A549 (cell line): ENCODE measurements at places on chromosomes 7 and 10. TPM values are rescaled to one million over a fixed set of nuclear protein-coding genes. Genes with fewer than 3 reads are reported as not detected.

The CACNA2D1 gene
- polyA plus RNA-seq = 15.2 to 19.7 TPM (median 18.0 TPM) in 3 replicates

The ZNF398 gene
- polyA plus RNA-seq = 6.5 to 7.0 TPM (median 6.6 TPM) in 3 replicates

The DNAJC2 gene
- 46.5 to 55.8 TPM (median 48.8 TPM) in 3 replicates for polyA plus RNA-seq

The MYH16 gene
- polyA plus RNA-seq = 0.21 to 0.32 TPM (median 0.31 TPM) in 3 replicates

The OIT3 gene
- 0.07 to 0.08 TPM (median 0.08 TPM) in 3 replicates for polyA plus RNA-seq

The VWDE gene
- polyA plus RNA-seq = 0.59 to 1.2 TPM (median 0.73 TPM) in 3 replicates

The CRHR2 gene
- not detected in 3 replicates for polyA plus RNA-seq
